CD8-positive, alpha-beta memory T cell (primary cell): ENCODE measurements at places on chromosomes 11 and 22. TPM values are rescaled to one million over a fixed set of nuclear protein-coding genes. Genes with fewer than 3 reads are reported as not detected.

GRCh38 chr11:123695231-123695630 lies 40.8 kb upstream of the SCN3B start:
- no peak for DNase-seq

- DNase-seq, result no peak
Measured at GRCh38 chr11:120179057-120179672, 31.7 kb upstream of the OAF start.

- no peak for DNase-seq
Measured at GRCh38 chr11:127962416-127962815, 624.9 kb downstream of the ETS1 start.

DNA sequence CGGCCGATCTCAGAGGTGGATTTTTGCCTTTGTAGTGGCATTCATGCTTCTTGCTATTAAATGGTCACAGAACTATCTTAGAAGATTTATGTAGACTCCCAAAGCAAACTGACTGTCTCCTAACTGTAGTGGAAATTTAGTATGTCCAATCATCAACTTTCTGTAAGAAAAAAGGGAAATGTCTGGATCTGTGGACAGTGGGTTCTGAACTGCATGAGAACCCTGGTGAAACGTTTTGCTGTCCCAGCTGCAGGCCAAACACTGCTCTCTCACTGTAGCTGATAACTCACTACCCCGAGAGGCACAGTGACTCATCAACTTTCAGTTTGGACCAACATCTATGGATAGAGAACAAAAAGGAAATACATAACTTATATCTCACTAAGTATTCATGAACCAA lies 387.1 kb downstream of the SOX6 start:
- DNase-seq, result no peak

DNA sequence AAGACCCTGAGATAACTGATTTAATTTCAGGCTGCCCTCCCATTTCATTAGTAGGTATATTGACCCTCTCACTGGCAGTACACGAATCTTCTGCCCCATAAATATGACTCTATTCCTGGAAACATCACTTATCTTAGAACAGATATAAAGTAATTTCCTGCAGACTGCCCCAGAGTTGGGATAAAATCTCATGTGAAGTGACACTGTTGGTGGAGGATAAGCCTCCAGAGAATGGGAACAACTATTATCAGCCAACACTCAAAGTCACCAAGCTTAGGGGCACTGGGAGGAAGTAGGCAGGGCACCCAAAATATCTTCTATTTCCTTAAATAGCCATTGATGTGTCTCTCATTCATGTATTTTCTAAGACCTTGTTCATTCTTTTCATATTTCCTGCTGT lies 8.2 kb downstream of the OR51B5 start:
- no peak for DNase-seq

- no peak for DNase-seq
Measured at GRCh38 chr11:17434108-17434507, 42.5 kb downstream of the ABCC8 start.

The POU2AF1 gene
- total RNA-seq, result 1.5 TPM
